ENCODE measurements at places on chromosomes 7 and 10.

- no peak for DNase-seq
Measured at GRCh38 chr7:129990403-129991192, 37.8 kb upstream of the UBE2H start.

DNA sequence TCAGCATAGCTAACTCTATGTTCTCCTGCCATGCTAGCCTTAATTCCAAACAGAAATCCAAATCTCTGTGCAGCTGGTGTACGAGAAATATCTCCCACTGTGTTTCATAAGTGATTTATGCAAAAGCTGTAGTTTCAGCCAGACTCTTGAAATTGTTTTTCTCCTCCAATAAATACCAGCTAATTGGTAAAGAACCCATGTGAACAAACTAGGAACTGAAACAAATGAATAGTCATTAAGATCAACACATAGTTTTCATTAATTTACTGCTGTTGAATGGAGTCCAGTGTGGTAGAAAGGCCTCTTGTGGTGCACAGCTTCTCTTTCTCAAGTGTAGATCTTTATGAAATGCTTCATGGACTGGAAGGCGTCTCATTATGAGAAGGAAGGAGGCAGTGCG lies 18.4 kb downstream of the PPP1R17 start:
- no peak for DNase-seq

GRCh38 chr7:151454305-151454704 lies 14.4 kb upstream of the CRYGN start:
- no peak for DNase-seq

DNA sequence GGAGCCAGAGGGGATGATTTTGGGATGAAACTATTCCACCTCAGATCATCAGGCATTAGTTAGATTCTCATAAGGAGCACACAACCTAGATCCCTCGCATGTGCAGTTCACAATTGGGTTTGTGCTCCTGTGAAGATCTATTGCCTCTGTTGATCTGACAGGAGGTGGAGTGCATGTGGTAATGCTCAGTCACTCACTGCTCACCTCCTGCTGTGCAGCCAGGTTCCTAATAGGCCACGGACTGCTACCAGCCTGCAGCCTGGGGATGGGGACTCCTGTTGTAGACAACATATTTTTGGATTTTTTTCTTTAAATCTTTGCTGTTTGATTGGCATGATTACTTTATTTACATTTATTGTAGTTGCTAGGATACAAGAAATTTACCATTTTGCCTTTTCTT lies 765.0 kb downstream of the INHBA start:
- DNase-seq = no peak

GRCh38 chr10:4254101-4254994 lies 469.3 kb upstream of the KLF6 start:
- no peak for DNase-seq

DNA sequence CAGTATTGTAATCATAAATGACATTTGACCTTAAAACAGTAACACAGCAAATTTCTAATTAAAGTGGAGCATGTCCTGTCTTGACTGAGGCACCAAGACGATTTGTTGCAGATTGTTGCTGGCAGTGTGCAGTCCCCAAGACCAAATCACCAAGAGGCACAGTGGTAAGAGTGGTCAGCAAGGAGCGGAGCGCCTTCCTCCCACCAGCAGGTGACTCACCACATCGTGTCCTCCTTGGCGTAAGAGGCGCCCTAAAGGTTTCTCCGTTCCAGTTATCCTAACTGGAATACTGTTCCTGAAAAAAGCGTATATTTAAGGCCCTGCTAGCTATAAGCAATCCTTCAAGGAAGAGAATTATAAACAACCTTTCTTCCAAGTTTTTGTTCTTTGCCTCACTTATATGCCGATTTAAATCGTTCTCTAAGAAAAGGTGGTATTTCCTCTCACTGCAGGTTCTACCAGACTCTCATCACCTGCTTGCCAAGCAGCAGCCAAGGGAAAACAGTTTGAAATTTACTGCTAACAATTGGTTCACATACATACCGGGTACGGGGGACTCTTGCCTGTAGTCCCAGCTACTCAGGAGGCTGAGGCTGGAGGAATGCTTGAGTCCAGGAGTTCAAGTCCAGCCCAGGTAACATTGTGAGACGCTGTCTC lies 10.7 kb upstream of the REPIN1 start:
- no peak for DNase-seq
